Stimulated activated CD4-positive, alpha-beta T cell treated with anti-CD3 and anti-CD28 coated beads, TNF-alpha, amount 100 ng/mL, for 4 hours (primary cell): ENCODE measurements at places on chromosomes 12 and 14.

GRCh38 chr12:51335931-51336330, 10.5 kb downstream of the CELA1 start:
- DNase-seq, result no peak

GRCh38 chr12:62319058-62319457, 58.9 kb downstream of the USP15 start:
- no peak for DNase-seq

- DNase-seq, result no peak
Measured at GRCh38 chr12:3003357-3003992, 44.3 kb downstream of the TEAD4 start.

- no peak for DNase-seq
Measured at GRCh38 chr12:44078273-44078672, 242.4 kb downstream of the TMEM117 start.

- DNase-seq, result no peak
Measured at GRCh38 chr12:27193106-27193505, 51.0 kb upstream of the STK38L start.

DNA sequence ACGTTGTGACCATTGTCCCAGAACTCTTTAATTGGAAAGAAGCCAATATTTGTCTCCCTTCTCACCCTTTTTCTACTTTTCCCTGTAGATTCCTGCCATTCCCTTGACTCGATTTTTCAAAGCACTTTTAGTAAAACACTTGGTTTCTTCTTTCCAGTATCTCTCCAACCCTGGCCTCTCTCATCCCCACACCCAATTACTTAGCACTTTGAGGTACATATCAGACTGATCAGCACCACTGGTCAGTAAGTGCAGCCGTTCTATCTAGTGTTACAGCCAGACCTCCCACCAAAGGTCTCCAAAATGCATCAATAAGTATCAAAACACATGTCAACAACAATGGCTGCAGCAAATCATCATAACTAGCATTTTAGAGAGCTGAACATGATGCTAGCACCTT, 141.9 kb downstream of the BTG1 start:
- DNase-seq, result no peak

- no peak for DNase-seq
Measured at GRCh38 chr14:90797451-90797850, 18.8 kb downstream of the TTC7B start.

DNA sequence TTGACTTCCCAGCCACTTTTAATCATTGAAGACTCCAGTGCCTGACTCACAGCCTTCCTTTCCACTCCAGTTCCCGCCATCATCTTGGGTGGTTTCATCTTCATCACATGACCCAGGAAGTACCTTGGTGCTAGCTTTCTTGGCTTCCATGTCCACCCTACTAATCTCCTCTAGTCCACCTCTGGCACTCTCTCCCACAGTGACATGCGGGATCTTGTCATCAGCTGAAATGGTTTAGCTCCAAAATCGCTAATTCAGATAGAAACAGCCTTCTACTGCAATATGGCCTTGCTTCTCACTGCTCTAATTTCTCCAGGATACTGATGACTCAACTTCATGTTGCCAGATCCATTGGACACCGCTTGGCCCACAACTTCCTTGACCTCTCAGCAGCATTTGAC, 24.5 kb downstream of the WDR20 start:
- no peak for DNase-seq

DNA sequence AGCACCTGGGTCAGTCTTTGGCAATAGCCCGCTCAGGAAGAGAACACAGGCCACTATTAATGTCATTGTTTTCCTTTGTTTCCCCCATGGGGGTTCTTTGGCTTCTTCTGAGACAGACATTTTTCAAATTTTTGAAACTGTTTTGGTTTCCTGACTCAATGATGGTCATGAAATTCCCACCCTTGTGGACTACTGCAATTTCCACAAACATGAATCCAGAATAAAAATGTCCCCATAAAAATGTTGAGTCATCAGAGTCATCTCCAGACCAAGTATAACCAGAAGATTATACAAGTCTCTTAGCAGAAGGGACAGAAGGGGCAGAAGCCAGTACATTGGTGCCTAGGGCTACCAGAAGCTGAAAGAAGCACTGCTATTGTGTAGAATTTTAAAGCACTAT, 29.1 kb downstream of the SLCO1A2 start:
- DNase-seq, result no peak

GRCh38 chr12:10171973-10172728, at the start of gene OLR1:
Gene OLR1, minus strand, starts transcription at chr12:10172132. Its CDS starts 55 bp downstream, at chr12:10172077.
- no peak for DNase-seq

DNA sequence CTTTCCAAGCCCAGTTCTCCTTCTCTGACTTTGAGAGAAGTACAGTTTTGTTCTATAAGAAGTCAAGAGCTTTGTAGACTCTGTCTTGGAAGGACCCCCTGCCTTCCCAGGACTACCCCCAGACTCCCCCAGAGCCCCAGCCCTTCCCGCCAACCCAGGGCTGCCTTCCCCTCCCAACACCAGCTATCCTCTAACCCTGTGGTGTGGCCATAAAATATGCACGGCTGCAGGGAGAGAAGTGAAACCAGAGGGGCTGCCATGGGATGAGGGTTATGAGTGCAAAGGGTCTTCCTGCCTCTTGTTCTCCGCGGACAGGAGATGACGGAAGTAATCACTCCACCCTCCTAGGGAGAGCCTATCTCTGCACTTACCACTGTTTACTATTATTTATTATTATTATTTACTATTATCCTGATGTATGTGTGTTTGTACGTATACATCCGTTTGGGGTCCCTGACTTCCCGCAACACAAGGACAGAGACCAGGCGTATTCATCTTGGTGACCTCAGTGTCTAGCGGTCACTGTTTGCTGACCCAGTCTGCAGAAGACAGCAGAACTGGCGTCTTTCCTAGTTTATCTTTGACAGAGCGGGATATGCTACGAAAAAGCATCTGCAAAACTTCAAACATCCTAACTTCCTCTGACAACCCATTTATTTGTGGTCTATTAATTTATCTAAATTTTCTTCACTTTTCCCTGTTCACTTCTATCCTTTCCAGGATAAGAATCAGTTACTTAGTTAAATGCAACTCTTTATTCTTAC, 3.5 kb upstream of the SCNN1A start:
- no peak for DNase-seq

DNA sequence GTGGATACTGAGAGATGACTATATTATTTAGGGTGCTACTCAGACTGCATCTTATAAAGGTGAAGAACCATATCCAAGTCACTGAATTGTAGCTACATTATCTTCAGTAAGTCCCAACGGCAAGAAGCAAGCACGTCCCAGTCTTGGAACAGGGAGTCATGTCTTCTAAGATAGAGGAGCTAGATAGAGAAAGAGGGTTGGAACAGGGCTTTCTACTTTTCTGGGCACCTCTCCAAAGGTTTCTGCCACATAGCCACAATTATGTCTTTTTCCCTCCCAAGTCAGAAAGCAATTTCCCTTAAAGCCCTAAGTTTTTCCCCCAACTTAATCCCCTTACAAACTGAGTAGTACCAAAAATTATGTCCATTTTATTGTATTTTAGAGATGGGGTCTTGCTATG, 22.4 kb downstream of the MAPK1IP1L start:
- no peak for DNase-seq

DNA sequence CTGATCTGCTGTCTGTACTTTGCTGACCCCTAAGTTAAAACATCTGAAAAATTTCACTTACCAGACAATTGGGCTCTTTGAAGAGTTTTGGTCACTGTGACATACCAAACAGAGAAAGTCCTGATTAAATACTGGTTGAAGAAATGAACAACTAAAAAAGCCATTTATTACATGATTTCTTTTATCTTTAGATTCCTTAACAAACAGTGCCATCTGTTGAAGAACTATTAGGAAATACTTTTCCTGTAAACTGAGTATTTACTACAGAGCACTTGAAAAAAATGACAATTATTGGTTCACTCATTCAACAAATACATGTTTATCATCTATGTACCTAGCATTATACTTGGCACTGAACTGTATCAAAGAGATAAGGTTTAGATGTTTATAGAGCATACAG, 6.5 kb upstream of the WASHC4 start:
- no peak for DNase-seq

GRCh38 chr12:110556705-110557104, 26.4 kb downstream of the PPTC7 start:
- DNase-seq, result no peak

- DNase-seq, result peak; percentile 33
Measured at GRCh38 chr12:104720339-104721038, 237.6 kb downstream of the SLC41A2 start.

DNA sequence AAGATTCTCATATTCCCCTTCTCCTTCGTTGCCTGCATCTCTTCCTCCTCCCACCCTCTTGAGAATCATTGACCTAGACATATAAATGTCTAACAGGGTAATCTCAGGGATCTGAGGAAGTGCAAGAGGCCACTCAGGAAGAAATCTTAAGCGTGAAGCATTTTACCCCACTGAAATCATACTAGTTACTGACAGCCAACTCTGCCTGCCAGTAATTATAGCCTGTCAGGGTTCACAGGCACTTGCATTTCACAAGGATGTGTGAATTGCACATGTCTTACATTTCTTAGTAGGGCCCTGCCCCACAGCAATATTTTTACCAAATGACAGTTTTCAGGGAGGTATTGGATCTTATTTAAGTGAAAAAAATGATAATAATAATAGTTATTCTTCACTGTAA, 127.2 kb downstream of the SLC15A5 start:
- no peak for DNase-seq

DNA sequence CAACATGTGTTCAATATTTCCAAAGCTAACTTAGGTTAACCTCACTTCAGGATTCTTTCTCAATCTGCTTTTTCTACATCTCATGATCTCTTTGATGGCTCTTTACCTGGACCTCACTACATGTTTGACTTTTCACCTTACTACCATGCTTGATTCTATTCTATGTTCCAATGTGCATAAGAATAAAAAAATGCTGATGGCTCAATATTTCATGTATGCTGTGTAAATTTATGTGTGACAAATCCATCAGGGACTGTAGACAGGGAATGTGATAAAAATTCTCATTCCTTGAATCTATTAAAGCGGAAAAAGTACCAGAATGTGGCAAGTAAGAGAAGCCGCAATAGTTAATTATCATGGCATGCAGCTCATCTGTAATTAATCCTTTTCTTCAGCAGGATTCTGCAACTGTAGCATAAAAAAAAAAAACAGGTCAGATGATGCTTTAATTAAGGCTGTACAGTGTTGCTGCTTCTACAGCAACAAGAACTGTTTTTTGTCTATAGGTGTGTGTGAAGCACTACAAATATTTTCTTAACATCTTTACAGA, 276.9 kb upstream of the PRKD1 start:
- DNase-seq, result no peak

- DNase-seq, result no peak
Measured at GRCh38 chr14:67644428-67644827, 24.7 kb downstream of the ARG2 start.

GRCh38 chr12:77980782-77981181, 150.1 kb downstream of the NAV3 start:
- no peak for DNase-seq

- no peak for DNase-seq
Measured at GRCh38 chr12:77401770-77402081, 336.4 kb upstream of the E2F7 start.

DNA sequence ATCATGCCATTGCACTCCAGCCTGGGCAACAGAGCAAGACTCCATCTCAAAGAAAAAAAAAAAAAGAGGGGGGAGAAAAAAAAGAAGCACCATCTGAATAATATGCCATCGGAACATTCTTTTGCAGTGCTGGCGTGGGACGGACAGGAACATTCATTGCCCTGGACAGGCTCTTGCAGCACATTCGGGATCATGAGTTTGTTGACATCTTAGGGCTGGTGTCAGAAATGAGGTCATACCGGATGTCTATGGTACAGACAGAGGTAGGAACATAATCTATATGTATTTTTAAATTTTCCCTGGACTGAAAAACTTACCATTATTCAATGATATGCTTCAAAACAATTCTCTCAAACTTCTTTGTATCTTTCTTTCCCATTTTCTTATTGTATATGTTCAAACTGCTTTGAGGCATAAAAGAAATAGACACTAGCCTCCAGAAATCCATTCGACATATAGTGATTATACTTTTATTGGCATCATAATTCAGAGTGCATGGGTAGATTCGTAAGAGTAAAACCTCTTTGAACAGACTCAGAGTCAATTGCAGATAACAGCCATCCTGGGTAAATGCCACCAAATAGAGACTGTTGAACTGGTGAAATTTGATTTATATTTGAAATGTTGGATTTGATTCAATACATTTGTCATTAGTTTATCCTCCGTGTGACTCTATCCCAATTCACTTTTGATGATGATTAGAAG, 199.7 kb downstream of the EPS8 start:
- no peak for DNase-seq

DNA sequence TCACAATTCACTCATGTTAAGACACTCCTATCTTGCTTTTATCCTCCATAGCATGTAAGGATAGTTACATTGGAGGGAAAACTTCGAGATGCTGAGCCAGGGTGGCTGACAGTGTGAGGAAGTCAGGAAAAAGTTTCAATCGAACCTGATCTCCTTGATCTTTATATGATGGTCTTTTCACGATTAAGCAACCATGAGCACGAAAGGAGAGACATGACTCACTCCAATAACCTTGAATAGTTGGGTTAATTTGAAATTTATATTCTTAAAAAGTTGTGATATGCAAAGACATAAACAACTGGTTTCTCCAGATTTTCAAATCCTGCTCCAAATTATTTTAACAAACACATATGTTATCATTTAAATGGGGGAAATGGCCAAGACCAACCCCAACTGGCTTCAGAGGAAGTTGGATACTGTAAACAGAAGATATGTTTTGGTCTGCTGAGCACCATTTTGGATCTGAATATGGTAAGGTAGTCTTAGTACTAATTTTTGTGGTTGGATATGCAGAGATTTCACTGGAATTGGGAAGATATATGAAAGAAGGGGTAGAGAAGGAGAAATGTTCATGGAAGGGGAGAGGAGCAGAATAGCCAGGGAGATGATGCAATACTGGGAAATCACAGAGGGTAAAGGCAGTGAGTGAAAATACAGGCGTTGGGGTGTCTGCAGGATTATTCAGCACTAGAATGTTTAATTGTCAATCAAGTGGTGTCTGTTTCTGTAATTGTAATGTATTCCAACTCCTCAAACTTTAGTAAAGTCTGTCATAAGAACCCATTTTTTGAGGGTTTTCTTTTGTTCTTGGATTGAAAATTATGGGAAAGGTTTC, 185.2 kb upstream of the SLC38A2 start:
- no peak for DNase-seq

- DNase-seq, result no peak
Measured at GRCh38 chr12:6085841-6086240, 38.6 kb downstream of the VWF start.

DNA sequence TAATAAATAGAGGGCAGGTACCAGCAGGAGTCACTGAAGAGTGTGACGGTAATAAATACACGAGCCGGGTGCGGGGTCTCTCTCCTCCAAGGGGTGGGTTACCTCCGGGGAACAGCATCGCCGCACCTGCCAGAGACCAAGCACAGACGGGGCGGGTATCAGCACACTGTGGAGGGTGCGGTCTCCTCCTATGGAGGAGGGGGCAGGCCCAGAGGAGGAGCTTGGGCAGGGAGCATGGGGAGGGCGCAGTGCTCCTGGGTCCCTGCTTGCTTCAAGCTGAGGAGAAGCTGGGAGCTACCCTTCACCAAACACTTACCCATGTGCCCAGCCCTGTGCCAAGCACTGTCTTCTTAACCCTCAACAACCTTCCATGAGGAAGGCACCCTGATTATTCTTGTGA, 12.8 kb downstream of the PGF start:
- DNase-seq, result no peak

- DNase-seq, result no peak
Measured at GRCh38 chr12:132277374-132277941, 51.9 kb downstream of the GALNT9 start.
